NCI-H2029 (cell line): ENCODE measurements at places on chromosomes 2 and 18.

- DNase-seq = no peak
Measured at GRCh38 chr18:23421277-23421676, 31.8 kb upstream of the RIOK3 start.

GRCh38 chr18:22065311-22065710, 104.1 kb upstream of the GATA6 start:
- DNase-seq = no peak

DNA sequence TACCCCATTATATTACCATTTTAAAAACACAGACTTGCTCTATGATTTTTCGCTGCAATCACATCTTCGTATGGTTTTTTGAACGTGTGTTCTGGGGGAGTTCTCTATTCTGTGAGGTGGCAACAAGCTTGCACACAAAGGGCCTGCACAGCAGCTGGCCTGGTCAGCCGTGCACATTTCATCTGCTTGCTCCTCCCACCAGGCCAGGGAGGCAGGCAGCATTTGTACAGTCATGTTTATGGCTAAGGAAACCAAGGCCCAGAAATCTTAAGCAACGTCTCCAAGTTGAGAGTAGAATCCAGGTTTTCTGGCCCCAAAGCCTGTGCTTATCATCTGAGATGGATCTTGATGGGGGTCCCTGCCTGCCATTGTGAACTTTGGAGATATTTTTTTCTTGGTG, 106.4 kb upstream of the SMIM21 start:
- DNase-seq = no peak

DNA sequence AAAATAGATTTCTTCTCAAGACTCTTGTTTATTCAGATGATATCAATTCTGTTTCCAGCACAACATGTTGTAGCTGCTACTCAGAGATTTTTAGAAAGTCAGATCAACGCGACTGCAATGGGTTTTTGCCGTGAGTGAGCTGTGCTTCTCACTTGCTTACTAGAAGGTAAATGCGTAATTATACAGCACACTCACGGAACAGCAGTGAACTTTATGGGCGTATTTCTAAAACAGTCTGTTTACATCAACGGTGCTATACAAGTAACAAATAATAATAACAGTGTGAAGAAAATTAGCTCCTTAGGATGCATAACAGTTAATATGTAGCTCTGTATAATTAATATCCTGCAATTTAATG, 533.6 kb downstream of the RNF144A start:
- no peak for DNase-seq

- DNase-seq = no peak
Measured at GRCh38 chr2:225693259-225693658, 293.7 kb downstream of the NYAP2 start.

DNA sequence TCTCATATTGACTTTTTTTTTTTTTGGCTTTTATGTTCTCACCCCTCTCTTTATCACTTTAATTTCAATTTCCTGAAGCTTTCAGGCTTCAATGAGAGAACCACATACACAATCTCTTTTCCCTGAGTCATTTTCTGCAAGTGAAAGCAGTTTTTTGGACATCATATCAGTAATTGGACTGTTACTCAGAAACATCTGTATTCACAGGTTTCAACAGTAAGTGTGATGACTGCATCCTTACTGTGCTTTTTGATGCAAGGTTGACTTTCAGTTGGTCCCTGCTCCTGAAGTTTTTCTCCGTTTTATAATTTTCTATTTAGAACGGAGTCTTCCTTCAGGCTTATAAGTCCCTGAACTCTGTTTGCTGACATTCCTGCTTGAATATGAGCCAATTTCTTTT, 70.5 kb upstream of the CCBE1 start:
- DNase-seq = no peak

DNA sequence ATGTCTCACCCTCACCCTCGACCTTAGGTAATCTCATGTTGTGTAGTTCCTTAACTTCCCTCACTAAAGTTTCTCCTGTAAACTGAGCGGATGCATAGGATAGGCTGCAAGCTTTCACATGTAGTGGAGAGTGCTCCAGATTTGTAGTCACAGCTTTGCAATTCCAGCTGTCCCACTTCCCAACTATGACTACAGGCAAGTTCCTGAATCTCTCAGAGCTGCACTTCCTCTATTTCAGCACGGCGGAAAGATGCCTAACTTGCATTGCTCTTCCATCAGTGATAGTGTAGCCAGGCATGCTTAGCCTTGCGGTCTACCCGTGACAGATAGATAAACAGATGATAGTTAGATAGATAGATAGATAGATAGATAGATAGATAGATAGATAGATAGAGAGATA, 183.1 kb upstream of the CCDC68 start:
- DNase-seq = no peak

GRCh38 chr2:120650022-120650644, 85.5 kb upstream of the GLI2 start:
- no peak for DNase-seq
